Spleen (tissue), 13 donors: ENCODE measurements at places on chromosomes 3 and 15. TPM values are rescaled to one million over a fixed set of nuclear protein-coding genes. Genes with fewer than 3 reads are reported as not detected.

DNA sequence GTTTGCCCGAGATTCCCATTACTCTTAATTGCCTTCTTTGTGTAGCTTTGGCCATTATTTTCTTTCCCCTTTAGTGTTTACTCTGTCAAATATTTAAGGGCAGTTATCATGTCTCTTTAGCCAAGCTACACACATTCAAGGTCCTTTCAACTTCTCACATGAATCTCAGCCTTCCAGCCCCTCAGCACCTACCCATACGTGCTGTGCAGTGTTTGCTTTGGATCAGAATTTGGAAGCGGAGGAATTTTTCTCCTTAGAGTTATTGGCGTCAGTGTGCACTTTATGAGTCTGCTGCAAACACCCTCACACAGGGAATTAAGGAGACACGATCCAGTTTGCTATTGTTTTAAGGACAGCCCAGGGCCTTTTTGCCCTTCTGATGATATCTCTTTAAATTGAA lies 231.6 kb downstream of the CACNA2D3 start:
- H3K4me3 ChIP-seq: no peak overlapping the region
- no peaks in the 10 kb centered on the region for H3K36me3 ChIP-seq
- no peaks in the 10 kb centered on the region for H3K27me3 ChIP-seq
- peaks cover 6% of the 10 kb centered on the region for H3K4me1 ChIP-seq
- no peak overlapping the region for H3K27ac ChIP-seq

GRCh38 chr3:25885544-25885943 lies 95.7 kb downstream of the OXSM start:
- no peak for DNase-seq
- H3K27ac ChIP-seq: no peak overlapping the region
- no peaks in the 10 kb centered on the region for H3K27me3 ChIP-seq
- no peaks in the 10 kb centered on the region for H3K4me1 ChIP-seq
- no peak overlapping the region for H3K4me3 ChIP-seq

DNA sequence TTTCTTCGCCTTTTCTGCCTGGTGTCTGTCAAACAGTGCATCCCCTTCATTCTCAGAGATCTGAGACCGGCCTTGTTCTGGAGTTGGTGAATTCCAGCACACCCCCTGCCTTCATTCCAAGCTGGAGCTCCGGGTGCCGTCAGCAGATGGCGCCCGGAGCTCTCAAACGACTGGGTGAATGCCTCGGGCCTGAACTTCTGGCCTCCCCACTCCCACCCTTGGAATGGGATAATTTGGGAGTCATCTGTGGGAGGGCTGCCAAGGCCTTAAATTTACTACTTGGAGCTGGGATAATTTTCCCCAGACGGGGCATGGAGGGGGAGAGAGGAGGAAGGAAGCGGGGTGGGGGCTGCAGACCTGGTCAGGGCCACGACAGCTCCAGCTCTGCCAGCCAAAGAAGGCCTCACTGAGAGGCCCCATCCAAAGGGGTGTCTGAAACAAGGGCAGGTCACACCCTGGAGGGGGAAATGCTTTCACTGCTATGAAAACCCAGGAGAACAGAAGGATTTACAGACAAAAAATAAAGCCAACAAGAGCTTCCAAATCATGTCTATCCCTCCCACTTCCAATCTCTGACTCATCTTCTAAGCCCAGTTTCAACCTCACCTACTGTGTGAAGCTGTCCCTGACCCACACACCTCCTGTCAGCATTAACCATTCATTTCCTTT lies 187.9 kb downstream of the OPA1 start:
- H3K36me3 ChIP-seq: no peaks in the 10 kb centered on the region
- peaks cover 28% of the 10 kb centered on the region for H3K4me1 ChIP-seq
- H3K27me3 ChIP-seq: no peaks in the 10 kb centered on the region
- H3K27ac ChIP-seq: no peak overlapping the region

DNA sequence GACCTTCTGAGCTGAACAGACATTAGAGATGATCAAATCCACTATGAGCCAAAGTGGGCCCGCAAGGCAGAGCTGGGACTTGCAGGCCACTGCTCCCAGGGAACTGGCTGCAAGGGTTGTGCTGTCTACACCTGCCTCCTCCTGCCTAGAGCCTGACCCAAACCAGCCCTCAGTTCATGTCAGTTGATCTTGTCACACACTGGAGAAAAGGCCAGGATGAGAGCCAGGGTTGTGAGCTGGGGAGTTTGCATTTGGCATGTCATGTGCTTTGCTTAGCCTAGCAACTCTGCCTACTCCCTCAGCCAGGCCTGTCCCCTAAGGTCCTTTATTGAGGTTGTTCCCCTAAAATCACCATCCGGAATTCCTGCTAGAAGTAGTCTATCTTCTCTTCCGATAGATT lies 67.8 kb downstream of the RAB11A start:
- DNase-seq: no peak
- H3K36me3 ChIP-seq: no peaks in the 10 kb centered on the region
- H3K27ac ChIP-seq: no peak overlapping the region
- H3K4me3 ChIP-seq: no peak overlapping the region
- H3K27me3 ChIP-seq: no peaks in the 10 kb centered on the region

- DNase-seq: no peak
- H3K36me3 ChIP-seq: no peaks in the 10 kb centered on the region
- no peak overlapping the region for H3K27ac ChIP-seq
- no peaks in the 10 kb centered on the region for H3K4me1 ChIP-seq
- H3K4me3 ChIP-seq: no peak overlapping the region
- no peaks in the 10 kb centered on the region for H3K27me3 ChIP-seq
Measured at GRCh38 chr15:95998935-95999334, 331.6 kb upstream of the NR2F2 start.

TNNC1 gene
- 0.74 TPM for total RNA-seq

- no peaks in the 10 kb centered on the region for H3K36me3 ChIP-seq
- no peak overlapping the region for H3K4me3 ChIP-seq
- no peaks in the 10 kb centered on the region for H3K27me3 ChIP-seq
- DNase-seq: no peak
Measured at GRCh38 chr3:167095976-167096375, 284.1 kb downstream of the ZBBX start.
